IMR-90 (cell line): ENCODE measurements at places on chromosomes 5 and 9.

DNA sequence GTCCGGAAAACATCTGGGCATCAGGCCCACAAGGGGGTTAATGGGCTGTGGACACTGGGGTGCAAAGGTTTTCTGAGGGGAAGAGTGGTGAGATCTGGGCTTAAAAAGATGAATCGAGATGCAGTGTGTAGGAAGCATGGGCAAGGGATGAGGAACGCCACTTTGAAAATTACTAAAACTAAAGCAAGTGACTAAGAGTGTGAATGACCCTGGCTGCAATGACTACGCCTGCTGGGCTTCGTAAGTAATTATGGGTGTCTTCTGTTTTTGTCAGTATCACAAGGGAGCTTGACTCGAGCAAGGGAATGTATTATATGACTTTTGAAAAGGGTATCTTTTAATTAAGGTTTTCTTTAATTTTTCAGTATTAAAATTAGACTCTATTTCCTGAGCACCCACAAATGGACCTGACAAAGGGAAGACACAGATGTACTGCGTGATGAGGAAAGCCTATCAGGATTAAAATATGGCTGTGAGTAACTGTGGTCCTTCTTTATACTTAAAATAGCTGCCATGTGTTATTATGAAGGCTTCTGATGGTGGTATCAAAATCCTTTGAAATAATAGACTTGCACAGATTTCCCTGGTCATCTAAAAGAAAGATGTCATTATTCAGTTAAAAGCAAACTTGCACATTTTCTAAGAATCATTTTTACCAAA lies 4.2 kb downstream of the CTXN3 start:
- DNase-seq, result no peak

GRCh38 chr5:139137697-139138096 lies 60.5 kb downstream of the SIL1 start:
- DNase-seq, result peak; percentile 26

DNA sequence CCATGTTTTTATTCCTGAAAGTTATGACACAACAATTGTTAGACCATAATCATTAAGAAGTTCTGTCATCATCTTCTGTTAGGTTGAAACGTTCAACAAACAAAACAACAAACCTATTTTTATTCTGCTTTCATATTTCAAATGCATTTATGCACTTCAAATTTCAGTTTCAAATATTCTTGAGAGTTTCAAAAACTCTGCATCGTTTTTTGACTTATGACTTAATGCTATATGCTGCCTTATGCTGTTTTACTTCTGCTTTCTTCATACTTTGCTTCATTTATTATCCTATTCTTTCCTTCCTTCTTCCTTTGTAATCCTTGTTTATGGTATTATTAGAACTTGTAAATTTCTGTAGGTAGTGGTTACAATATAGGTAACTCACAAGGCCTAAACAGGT lies 95.0 kb downstream of the PCSK1 start:
- no peak for DNase-seq

GRCh38 chr5:1727571-1727970 lies 72.1 kb downstream of the MRPL36 start:
- DNase-seq, result no peak

- DNase-seq, result peak; percentile 48
Measured at GRCh38 chr5:33984671-33985124, at the start of gene SLC45A2. Gene SLC45A2 (minus strand): TSS chr5:33984693. CDS start chr5:33984583, 110 bp downstream.
